ENCODE measurements at places on chromosomes 4 and X.

- DNase-seq: peak; percentile 1
Measured at GRCh38 chrX:80648023-80648422, 161.7 kb downstream of the BRWD3 start.

GRCh38 chr4:23930750-23931488 is 41.1 kb upstream of the PPARGC1A start:
- peak; percentile 32 for DNase-seq

- no peak for DNase-seq
Measured at GRCh38 chrX:1657367-1658070, 42.7 kb downstream of the ASMT start.

DNA sequence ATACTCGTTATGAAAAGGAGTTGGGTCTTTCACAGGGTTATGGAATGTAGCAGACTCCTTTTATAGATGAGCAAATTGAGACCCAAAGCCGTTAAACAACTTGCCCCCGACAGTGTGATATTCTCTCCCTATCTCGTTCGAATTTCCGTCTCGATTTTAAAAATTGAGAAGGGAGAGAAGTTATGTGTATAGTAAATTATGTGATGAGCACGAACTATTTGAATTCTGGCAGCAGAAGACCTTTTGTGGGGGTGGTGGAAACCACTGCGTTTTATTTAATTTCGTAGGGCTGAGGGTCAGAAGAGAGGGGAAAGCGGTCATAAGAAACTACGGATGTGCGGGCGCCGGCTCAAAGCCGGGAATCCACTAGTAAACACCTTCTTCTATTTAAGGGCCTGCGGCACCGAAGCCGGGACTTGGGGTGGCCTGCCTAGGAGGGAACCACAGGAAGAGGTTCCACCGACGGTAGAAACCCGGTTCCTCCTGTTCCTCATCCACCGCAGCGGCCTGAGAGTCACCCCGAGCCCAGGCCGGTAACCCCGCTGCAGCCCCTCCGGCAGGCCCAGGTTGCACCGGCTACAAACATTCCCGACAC is 1.5 kb upstream of the DDX3X start:
- peak; percentile 48 for DNase-seq

- no peak for DNase-seq
Measured at GRCh38 chr4:1754336-1754735, 33.0 kb downstream of the TACC3 start.

- no peak for DNase-seq
Measured at GRCh38 chr4:156972379-156973015, 898 bp upstream of the PDGFC start.

- no peak for DNase-seq
Measured at GRCh38 chrX:123486297-123486696, 246.6 kb downstream of the THOC2 start.

DNA sequence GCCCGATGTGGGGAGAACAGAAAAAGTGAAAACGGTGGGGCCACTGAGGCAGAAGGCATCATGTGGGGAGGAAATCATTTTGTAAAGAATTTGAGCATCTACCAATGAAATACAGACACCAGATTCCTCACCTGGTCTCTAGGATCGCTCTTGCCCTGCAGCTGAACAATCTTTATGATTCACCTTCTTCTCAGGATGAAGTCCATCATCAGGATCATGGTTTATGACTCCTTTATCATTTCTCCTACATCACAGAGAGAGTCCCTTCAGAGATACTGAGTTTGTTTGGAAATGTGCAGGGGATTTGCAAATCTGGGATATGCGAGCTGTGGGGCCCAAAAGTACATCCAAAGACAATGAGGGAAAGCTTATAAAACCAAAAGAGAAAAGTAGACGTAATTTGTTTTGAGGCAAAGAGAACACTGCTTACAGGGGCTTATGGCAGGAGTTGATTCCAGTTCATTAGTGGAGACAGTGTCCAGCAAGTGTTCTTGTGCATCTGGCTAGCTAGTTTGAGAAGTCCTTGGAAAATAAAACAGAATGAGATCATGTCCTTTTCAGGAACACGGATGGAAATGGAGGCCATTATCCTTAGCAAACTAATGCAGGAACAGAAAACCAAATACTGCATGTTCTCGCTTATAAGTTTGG is 15.3 kb upstream of the ANXA5 start:
- no peak for DNase-seq

DNA sequence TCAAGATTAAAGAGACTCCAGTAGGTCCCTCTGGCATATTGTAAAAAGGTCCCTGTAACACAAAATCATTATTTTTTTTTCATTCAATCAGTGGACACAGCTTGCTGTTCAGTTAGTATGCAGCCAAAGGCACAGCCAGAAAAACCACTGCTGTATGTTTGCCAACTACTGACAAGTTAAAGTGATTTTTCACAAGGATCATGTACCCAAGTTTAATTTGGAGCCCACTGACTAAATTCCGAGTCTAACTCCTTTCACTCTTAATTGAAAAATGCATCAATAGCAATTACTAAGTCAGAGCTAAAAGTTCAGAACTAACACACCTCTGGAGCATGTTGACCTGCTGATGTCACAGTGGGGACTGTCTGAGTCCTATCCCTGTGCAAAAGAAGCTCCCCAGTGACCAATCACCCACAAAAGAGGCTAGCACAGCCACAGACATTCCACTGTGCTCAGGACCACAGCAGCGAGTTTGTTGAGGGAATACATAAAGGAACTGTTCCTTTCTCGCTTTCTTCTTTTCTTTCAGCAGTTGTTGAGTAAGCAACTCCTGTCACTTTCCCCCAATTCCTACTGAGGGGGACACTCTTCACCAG is 60.4 kb downstream of the STX18 start:
- peak; percentile 69 for DNase-seq

GRCh38 chr4:104235967-104236366 is 258.7 kb downstream of the CXXC4 start:
- no peak for DNase-seq

DNA sequence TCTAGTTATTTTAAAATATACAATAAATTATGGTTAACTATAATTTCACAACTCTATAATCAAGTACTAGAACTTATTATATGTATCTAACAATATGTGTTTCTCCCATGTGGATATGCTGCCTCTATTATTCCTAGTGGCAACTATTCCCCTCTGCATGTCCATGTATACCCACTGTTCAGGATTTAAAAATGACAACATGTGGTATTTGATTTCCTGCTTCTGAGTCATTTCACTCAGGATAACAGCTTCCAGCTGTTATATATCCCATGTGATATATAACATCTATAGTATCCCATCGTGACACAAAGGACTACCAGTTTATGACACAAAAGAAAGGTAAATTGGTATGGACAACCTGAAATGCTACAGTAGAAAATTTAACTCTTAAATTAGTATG is 167.4 kb upstream of the TACR3 start:
- no peak for DNase-seq

GRCh38 chr4:125703443-125703842 is 388.7 kb downstream of the FAT4 start:
- DNase-seq: no peak

DNA sequence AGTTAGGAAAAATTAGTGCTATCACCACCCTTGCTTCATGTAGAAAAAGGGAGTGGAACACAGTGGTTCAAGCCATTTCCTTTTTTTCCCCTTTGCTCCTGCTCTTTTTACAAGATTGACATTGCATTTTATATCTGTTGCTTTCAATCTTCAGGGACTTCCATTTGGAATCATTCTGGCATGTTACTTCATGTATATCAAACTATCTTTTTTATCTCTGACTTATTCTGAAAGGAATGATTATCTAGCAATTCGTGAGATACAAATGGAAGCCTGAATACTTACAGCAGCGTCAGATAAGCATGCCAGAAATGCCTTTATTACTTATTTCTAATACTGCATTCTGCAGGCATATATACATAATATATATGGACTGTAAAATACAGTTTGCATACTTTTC is 20.4 kb downstream of the ADGRL3 start:
- no peak for DNase-seq

DNA sequence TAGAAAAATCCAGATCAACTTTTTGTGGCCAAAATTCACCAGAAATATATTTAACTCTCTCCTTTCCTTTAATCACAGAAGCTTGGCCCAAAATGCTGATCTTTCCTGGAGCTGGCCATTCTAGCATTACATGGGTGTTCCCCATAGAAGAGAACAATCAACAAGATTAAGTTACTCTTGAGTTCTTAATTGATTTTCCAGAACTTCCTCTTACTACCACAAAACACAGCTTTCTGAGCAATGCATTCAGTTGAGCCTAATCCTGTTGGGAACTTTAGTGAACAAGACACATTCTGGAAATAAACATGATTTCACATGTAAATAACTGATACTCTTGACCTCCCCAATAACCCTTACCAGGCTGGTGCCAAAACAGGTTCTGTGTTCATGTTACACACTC is 45.4 kb upstream of the STIM2 start:
- DNase-seq: no peak

DNA sequence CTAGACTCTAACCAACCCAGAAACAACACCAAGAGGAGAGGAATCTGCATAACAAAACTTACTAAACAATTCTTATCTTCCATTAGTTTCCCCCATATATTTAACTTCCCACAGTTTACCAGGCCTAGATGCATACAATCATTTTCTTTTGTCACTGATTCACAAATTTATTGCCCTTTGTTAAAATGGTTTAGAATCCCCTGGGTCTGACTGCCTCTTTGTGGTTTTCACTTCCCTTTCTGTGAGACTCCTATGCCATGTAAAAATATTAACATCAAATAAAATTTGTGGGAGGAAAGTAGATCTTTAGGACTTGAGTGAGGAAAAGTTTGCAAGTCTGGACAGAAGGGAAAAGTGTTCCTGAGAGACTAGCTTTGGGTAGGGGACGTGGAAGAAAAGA is 393.8 kb upstream of the CNKSR2 start:
- no peak for DNase-seq

GRCh38 chrX:121307449-121307848 is 260.0 kb downstream of the GLUD2 start:
- DNase-seq: no peak

DNA sequence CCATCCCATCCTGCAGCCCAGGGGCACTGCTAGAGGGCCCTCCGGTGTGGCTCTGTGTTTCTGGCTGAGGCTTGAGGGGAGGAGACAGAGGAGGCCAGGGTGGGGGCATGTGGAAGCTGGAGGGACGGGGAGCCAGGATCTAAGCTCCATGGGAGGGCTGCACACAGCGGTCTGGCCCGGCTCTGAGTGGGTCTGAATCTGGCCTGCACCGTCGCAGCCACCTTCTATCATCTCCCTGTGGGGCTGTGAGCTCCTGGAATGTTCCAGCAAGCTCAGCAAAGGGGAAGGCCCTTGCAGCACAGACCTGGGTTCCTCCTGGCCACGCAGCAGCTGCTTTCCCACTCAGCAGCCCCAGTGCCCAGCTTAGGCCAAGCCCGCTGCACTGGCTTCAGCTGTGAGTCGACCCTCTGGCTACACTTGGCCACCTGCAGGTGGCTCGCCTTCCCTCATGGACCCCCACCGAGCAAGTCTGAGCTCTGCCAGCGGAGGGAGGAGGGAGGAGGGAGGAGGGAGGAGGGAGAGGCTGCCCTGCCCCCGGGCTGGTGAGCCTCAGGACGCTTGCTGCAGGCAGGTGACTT is 5.3 kb downstream of the NKX1-1 start:
- no peak for DNase-seq

DNA sequence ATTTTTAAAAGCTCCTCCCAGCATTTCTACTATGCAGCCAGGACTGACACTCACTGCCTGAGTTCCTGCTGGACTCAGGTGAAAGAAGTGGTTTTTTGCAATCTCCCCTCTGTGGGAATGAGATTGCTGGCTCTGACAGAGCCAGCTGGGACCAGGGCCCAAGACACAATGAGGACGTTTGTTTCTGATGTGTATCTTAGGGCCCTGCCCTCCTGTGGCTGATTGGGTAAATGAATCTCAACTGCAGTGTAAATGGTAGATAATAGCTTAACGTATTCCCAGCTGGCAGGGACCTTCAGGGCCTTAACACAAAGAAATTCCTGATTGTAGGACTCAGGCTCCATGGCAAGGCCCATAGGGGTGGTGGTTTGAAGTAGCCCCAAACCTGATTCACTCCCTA is 85.8 kb upstream of the PRPS1 start:
- DNase-seq: peak; percentile 31

GRCh38 chr4:141711211-141711610 is 74.8 kb downstream of the IL15 start:
- DNase-seq: no peak

DNA sequence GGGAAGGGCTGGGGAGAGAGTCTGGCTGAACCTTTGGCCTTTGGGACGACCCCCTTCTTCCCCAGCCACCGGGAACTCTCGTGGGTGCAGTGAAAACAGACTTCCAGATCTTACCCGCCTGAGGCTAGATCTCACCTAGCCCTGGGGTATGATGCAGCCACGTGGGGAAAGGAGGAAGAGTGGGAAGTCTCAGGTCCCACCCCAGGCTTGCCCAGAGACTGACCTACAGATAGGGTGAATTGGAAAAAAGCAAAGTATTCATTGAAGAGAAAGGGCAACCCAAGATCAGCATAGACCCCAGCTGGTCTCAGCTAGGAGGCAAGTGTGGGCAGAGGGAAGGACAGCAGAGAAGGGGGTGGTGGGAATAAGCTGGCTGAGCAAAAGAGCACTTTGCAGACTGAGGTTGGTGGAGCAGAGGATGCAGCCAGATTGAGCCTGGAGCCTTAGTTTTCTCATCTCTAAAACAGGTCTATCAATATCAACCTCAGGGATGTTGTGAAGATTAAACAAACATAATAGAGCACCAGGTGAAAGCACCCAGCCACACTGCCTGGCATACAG is 4.2 kb upstream of the EFNB1 start:
- DNase-seq: no peak

DNA sequence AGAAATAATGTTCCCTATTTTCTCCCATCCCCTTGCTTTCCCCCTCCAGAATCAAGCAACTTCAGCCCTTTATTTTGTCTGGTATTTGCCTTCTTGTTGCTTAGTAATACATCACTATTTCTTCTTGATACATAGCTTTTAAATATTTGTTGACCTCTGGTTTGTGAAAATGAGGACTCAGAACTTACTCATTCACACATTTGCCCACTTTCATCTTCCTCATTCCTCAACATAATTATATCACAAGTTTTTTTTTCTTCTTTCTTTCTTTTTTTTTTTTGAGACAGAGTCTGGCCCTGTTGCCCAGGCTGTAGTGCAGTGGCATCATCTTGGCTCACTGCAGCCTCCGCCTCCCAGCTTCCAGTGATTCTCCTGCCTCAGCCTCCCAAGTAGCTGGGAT is 28.9 kb upstream of the NDUFC1 start:
- DNase-seq: no peak

- no peak for DNase-seq
Measured at GRCh38 chrX:65596270-65597034, 61.9 kb upstream of the LAS1L start.
